IPS DF 6.9 (cell line): ENCODE measurements at places on chromosomes 3 and 15.

GRCh38 chr3:25021816-25022215 is 406.2 kb upstream of the RARB start:
- no peak overlapping the region for H3K27ac ChIP-seq
- no peaks in the 10 kb centered on the region for H3K36me3 ChIP-seq
- H3K4me1 ChIP-seq = no peaks in the 10 kb centered on the region
- H3K4me3 ChIP-seq = no peak overlapping the region
- DNase-seq = no peak
- H3K27me3 ChIP-seq = no peaks in the 10 kb centered on the region

DNA sequence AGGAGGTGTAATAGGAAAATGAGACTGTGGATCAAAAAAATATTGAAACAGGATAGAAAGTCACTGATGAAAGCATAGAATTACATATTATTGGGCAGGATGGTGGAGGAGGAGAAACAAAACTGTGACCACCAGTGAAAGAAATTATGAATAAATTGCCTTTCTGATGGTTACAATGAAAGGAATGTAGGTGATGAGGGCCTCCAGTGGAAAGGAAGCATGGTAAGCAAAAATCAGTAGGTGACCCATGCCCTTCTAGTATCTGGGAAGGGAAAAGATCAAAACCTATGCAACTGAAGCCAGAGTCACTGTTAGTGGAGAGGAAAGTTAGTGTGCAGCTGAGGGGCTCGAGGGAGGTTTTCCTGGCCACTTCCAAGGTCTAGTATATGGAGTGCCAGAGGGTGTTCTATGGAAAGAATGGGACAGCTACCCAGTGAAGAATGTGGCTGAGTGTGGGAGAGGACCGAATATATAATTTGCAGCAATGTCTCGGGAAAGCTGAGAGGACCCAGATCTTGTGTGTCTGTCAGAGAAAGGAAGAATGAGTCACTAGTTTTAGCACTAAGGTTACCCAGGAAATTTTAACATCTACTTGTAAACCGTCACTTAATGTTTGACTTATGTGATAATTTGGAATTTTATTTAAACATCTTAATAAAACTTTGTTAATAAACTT is 146.2 kb downstream of the NFKBIZ start:
- no peaks in the 10 kb centered on the region for H3K4me1 ChIP-seq
- no peak overlapping the region for H3K4me3 ChIP-seq
- no peaks in the 10 kb centered on the region for H3K27me3 ChIP-seq
- no peak overlapping the region for H3K27ac ChIP-seq
- DNase-seq = no peak

GRCh38 chr3:123310741-123311140 is 109.0 kb downstream of the SEC22A start:
- H3K4me3 ChIP-seq = no peak overlapping the region
- DNase-seq = no peak
- H3K36me3 ChIP-seq = no peaks in the 10 kb centered on the region
- no peaks in the 10 kb centered on the region for H3K27me3 ChIP-seq
- H3K27ac ChIP-seq = no peak overlapping the region

DNA sequence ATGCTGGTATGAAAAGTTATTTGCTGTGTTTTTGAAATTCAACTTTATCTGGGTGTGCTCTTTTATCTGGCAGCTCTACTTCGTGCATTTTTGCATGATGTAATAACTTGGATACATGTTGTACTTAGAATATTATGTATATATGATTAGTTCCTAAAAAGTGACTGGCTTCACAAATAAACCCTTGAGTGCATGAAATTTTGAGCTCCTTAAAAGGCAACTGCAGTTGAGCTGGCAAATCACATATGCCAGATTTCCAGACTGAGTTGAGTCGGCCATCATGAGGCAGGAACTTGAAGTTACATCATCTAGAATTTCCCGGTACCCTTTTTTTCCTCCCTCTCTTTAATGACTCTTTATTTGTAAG is 162.5 kb downstream of the FNDC3B start:
- H3K4me1 ChIP-seq = no peaks in the 10 kb centered on the region
- no peaks in the 10 kb centered on the region for H3K27me3 ChIP-seq
- no peak for DNase-seq

- no peak overlapping the region for H3K27ac ChIP-seq
- DNase-seq = no peak
- H3K4me3 ChIP-seq = no peak overlapping the region
- H3K36me3 ChIP-seq = no peaks in the 10 kb centered on the region
- H3K27me3 ChIP-seq = no peaks in the 10 kb centered on the region
- H3K4me1 ChIP-seq = no peaks in the 10 kb centered on the region
These were observed 74.1 kb upstream of the MAP4 start for GRCh38 chr3:48090166-48090939.

DNA sequence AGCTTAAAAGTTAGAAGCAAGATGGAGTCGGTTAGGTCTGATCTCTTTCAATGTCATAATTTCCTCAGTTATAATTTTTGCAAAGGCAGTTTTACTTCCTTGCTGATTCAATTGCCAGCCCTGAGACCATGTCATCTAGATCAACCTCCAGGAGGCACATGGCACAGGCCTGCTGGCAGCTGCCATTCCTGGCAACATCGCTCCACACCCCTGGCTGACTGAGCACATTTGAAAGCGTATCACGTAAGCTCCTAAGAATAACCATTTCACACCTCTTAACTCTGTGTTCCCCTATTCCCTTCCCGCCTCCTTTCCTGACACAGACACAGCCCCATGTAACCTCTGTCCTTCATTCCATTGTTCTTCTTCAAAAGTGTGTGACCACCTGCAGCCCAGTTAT is 313.9 kb upstream of the CTNNB1 start:
- H3K36me3 ChIP-seq = no peaks in the 10 kb centered on the region
- DNase-seq = no peak
- peaks cover 2% of the 10 kb centered on the region; the same call in 1 of the 2 replicates for H3K4me1 ChIP-seq
- no peaks in the 10 kb centered on the region for H3K27me3 ChIP-seq
- no peak overlapping the region for H3K27ac ChIP-seq

GRCh38 chr3:126083138-126083445 is 832 bp downstream of the SLC41A3 start:
- no peak for DNase-seq
- H3K4me3 ChIP-seq = peak overlapping the region; percentile 44; the same call in 1 of the 2 replicates
- no peaks in the 10 kb centered on the region for H3K36me3 ChIP-seq
- H3K27me3 ChIP-seq = no peaks in the 10 kb centered on the region
- H3K27ac ChIP-seq = no peak overlapping the region

DNA sequence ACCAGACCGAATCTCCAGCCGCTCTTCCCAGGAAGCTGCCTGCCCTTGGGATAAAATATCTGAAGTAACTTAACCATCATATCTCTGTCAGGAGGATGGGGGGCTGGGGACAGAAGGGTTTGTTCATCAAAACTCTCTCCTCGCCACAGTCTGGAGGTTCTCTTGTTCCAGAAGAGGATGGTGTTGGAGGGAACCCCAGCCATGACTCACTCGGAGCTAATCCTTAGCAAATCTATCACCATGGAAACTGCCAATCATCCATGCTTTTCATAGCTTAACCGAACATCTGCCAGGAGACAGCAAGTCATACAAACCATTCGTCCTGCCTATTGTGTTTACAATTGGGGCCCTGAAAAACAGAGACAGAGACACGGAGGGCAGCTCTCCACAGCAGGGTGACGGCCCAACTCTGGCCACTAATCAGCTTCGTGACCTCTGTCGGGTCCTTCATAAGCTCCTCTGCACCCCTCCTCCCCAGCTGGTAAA is 73.8 kb upstream of the HEG1 start:
- no peaks in the 10 kb centered on the region for H3K36me3 ChIP-seq
- no peak overlapping the region for H3K27ac ChIP-seq
- no peaks in the 10 kb centered on the region for H3K27me3 ChIP-seq
- no peak overlapping the region for H3K4me3 ChIP-seq

GRCh38 chr15:77807115-77807514 is 174.4 kb upstream of the LINGO1 start:
- no peaks in the 10 kb centered on the region for H3K36me3 ChIP-seq
- peaks cover 5% of the 10 kb centered on the region; the same call in 1 of the 2 replicates for H3K4me1 ChIP-seq
- no peak overlapping the region for H3K27ac ChIP-seq
- no peaks in the 10 kb centered on the region for H3K27me3 ChIP-seq

DNA sequence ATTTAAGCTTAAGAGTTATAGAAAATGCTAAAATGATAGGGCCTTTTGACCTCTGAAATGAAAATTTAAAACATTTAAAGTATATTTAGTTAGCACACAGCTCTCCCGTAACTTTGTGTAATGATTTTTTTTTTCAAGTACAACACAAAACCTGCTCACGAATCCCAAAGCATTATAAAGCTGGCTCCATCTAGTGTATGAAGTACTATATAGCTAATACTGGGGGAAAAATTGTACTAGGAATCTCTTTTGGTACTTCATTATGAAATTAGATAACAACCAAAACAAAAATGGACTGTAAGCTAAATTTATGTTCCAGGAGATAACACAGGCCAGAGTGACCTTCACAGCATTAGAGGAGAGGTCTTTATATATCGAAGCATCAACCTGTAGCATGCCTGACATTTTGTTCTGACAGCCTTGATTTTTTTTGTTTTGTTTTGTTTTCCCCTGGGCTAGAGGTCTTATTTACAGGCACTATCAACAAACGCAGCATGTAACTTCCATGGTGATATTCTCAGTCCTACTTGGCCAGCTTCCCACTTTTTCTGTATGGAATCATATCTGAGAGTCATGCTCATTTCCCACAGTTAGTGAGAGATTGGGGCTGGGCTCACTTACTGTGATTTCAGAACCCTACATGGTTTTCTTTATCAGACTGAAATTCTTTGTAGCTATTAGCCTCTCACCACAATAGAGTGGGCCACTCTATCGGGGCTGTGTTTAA is 116.3 kb downstream of the MITF start:
- no peak for DNase-seq
- H3K36me3 ChIP-seq = no peaks in the 10 kb centered on the region
- no peak overlapping the region for H3K4me3 ChIP-seq

DNA sequence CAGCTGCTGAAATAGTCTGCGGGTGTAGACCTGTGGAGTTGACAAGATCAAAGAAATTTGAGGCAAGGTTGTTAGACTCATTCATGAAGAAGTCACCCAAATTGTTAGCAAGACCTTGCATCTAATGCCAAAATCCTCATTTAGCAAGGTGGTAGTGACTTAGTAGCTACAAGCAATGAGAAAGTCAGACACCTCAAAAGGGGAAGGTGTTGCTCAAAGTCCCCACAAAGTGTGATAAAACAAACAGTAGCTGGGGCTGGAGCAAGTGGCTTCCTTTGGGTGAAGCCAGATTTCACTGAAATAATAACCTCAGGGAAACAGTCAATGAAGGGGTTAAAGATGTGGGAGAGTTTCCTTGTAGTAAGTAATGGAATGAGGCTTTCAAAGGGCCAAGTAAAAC is 44.9 kb downstream of the CD86 start:
- no peaks in the 10 kb centered on the region for H3K36me3 ChIP-seq
- H3K4me1 ChIP-seq = peaks cover 1% of the 10 kb centered on the region; the same call in 1 of the 2 replicates
- H3K4me3 ChIP-seq = no peak overlapping the region
- no peak for DNase-seq

- no peak for DNase-seq
- H3K27ac ChIP-seq = no peak overlapping the region
- H3K4me3 ChIP-seq = no peak overlapping the region
These were observed 49.9 kb downstream of the ZNF621 start for GRCh38 chr3:40574661-40575060.

DNA sequence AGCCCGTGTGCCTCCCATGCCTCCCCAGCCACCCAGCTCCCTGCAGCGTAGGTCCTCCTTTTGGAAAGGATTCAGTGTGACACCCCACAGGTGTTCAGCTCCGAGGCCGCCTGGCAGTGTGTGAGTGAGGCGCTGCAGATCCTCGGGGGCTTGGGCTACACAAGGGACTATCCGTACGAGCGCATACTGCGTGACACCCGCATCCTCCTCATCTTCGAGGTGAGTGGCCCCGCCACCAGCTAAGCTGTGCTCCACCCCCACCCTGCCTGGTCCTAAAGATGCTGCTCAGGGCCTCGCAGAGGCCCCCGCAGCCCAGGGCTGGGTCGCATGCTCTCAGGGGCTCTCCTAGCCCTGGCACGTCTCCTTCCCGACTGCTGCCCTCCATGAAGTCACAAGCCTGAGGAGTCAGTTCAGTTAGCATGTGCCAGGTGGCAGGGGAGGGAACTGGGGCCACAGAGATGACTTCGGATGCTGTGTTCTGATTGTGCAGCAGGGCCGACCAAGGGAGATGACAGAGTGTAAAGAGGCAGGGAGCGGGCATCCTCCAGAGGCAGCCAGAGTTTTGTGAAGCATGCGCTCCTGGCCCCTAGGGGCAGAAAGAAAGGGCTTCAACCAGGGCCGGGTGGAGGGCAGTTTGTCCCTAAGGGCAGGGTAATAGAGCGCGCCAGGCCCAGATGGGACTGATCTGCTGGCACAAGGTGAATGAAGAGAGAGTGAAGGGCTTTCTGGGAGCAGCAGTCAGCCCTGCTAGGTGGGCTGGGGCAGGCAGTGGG is 26.8 kb downstream of the ACAD9 start:
- no peak for DNase-seq
- H3K4me1 ChIP-seq = no peaks in the 10 kb centered on the region
- no peak overlapping the region; the same call in 1 of the 2 replicates for H3K4me3 ChIP-seq
- H3K27me3 ChIP-seq = no peaks in the 10 kb centered on the region
- peaks cover 57% of the 10 kb centered on the region for H3K36me3 ChIP-seq

DNA sequence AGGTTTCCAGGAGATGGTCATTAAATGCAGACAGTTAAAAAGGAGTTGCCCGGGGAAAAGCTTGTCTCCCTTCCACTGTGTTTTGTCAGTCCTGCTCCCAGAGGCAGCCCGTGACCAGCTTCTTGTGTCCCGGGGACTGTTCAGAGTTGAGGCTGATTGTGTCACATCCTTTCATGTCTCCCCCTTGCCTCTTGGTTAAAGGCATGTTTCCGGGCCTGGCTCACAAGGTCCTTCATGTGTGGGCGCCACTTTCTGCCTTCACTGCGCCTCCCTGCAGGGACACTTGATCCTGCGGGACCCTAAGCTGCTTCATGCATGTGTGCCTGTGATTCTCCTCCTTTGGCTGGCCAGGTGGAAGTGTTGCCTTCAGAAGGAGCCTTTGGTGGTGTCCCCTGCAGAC is 9.2 kb downstream of the CHCHD6 start:
- no peaks in the 10 kb centered on the region for H3K27me3 ChIP-seq
- no peak overlapping the region for H3K4me3 ChIP-seq
- H3K27ac ChIP-seq = no peak overlapping the region
- H3K36me3 ChIP-seq = no peaks in the 10 kb centered on the region
- H3K4me1 ChIP-seq = no peaks in the 10 kb centered on the region

GRCh38 chr3:31531452-31531991 is 1.2 kb upstream of the STT3B start:
- no peaks in the 10 kb centered on the region for H3K36me3 ChIP-seq
- no peaks in the 10 kb centered on the region for H3K4me1 ChIP-seq
- no peaks in the 10 kb centered on the region for H3K27me3 ChIP-seq

GRCh38 chr3:108951820-108952501 is 1.7 kb downstream of the GUCA1C start:
- no peaks in the 10 kb centered on the region for H3K4me1 ChIP-seq
- DNase-seq = no peak
- H3K27me3 ChIP-seq = no peaks in the 10 kb centered on the region
- H3K4me3 ChIP-seq = no peak overlapping the region
- H3K36me3 ChIP-seq = no peaks in the 10 kb centered on the region

- H3K4me3 ChIP-seq = no peak overlapping the region
- DNase-seq = no peak
- H3K27ac ChIP-seq = no peak overlapping the region
- no peaks in the 10 kb centered on the region for H3K27me3 ChIP-seq
These were observed 11.1 kb downstream of the GPR176 start for GRCh38 chr15:39909007-39909406.

GRCh38 chr15:50251638-50252182 is 13.8 kb downstream of the HDC start:
- H3K4me1 ChIP-seq = no peaks in the 10 kb centered on the region
- H3K27me3 ChIP-seq = no peaks in the 10 kb centered on the region
- no peaks in the 10 kb centered on the region for H3K36me3 ChIP-seq
- no peak overlapping the region for H3K27ac ChIP-seq
- H3K4me3 ChIP-seq = no peak overlapping the region
